ENCODE measurements at places on chromosomes 16 and 17.

DNA sequence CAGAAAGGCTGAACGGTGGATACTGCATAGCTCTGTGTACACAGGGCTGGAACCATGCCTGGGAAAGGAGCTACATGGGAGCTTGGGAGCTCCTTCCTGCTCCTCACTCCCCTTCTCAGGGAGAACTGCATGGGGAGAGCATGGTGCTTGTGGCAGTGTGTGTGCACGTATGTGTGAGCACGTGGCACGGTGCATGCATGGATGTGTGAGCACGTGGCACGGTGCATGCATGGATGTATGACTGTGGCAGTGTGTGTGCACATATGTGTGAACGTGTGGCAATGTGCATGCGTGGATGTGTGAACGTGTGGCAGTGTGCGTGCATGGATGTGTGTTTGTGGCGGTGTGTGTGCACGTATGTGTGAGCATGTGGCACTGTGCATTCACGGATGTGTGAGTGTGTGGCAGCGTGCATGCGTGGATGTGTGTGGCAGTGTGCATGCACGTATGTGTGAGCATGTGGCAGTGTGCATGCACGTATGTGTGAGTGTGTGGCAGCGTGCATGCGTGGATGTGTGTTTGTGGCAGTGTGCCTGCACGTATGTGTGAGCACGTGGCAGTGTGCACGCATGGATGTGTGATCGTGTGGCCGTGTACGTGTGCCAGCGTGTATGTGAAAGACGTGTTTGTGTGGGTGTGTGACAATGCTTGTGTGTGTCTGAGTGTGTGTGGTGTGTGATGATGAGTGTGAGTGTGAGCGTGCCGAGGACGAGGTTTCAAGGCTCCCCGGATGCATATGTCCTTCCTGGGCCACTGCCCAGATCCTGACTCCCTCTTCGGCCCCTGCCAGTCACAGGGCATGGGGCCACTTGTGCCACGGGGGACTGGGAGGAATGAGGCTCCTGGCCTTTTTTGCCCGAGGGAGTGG is 52.4 kb upstream of the JPH3 start:
- no peak for DNase-seq

GRCh38 chr16:55426865-55427484 is 52.0 kb upstream of the MMP2 start:
- no peak for DNase-seq

GRCh38 chr16:29926711-29927052 is 656 bp upstream of the KCTD13 start:
- no peak for DNase-seq

DNA sequence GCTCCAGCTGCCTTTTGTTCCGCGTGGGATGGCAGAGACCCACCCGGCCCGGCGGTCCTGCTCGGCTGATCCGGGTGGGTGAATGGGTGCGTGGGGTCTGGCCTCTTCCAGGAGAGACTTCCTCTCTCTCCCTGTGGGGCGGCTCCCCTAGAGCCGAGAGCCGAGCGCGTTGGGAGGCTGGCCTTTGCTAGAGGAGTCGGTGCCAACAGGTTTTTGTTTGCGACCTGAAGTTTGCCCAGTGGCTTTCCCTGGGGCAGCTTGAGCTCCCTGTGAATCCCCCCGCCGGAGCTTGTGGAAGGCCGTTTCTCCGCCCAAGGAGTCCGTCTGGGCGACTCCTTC is 970 bp downstream of the EPN2 start:
- DNase-seq: no peak

DNA sequence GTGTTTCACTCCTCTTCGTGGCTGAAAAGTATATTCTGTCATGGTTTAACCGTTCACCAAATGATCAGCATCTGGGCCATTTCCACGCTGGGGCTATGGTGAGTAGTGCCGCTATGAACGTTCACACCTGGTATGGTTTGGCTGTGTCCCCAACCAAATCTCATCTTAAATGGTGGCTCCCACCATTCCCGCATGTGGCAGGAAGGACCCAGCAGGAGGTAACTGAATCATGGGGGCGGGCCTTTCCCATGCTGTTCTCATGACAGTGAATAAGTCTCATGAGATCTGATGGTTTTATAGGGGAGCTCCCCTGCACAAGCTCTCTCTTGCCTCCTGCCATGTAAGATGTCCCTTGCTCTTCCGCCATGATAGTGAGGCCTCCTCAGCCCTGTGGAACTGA is 45.7 kb upstream of the ZNF469 start:
- no peak for DNase-seq

DNA sequence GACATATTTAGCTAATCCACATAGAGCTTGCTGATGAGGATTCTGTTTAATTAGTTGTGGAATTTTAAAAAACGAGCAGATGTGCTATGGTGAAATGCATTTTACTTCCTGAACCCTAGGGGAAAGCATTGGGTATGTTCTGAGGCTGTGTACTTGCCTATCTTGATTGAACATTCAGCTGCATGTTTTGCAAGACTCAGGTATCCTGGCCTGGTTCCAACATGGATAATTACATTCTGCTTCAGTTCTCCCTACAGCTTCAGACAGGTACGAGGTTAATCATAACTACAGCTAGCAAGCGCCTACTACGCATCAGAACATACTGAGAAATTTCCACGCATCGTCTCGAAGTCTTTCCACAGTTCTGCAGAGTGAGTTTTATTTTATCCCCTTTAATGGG is 77.0 kb downstream of the HS3ST2 start:
- DNase-seq: no peak

GRCh38 chr17:3026125-3026855 is 37.1 kb downstream of the OR1D5 start:
- DNase-seq: no peak

DNA sequence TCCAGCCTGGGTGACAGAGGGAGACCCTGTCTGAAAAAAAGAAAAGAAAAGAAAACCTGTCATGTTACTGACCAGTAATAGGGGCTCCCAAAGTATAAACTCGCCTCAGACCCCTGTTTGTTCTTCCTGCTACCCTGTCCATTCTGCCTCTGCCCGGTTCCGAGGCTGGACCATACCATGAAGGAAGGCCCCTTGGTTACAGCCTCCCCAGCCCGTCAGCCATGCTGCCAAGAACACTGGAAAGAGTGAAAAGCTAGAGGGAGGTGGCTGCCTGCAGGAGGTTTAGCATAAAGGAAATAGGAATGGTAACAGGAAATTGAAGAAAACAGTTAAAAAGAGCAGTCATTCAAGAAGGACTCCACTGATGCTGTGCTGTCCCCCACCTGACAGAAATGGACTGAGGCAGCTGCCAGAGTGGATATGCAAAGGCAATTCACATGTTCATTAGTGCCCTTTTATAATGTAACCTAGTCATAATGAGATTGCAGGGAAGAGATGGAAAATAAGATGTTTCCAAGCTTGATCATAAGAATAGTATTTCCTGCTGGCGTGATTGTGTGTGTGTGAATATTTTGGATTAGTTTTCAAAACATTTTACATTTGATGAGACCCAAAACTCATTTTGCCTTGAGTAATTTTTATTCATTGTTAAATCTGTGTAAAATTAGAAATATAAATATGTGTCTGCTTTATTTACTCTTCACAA is 102.6 kb downstream of the GOSR1 start:
- DNase-seq: no peak

Measured in fibroblast of skin of left quadriceps (primary cell).